ENCODE measurements at places on chromosomes 7 and 10.

DNA sequence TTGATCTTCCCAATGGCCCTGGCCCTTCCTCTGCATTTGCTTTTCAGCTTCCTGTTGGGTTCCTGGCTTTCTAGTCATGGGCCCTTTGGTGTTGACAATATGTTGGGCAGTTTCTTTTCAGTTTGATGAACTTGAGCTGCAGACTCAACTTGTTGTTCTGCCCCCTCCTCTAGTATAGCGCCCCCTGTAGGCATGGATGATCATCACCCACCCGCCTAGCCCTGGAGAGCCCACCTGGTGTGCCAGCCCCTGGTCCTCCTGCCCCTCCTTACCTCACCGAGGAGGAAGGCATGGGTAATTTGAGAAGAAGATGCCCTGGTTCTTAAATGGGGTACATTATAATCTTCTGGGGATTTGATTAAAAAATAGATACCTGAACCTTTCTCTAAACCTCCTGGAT lies 271.2 kb downstream of the SNX10 start:
- no peak for DNase-seq

DNA sequence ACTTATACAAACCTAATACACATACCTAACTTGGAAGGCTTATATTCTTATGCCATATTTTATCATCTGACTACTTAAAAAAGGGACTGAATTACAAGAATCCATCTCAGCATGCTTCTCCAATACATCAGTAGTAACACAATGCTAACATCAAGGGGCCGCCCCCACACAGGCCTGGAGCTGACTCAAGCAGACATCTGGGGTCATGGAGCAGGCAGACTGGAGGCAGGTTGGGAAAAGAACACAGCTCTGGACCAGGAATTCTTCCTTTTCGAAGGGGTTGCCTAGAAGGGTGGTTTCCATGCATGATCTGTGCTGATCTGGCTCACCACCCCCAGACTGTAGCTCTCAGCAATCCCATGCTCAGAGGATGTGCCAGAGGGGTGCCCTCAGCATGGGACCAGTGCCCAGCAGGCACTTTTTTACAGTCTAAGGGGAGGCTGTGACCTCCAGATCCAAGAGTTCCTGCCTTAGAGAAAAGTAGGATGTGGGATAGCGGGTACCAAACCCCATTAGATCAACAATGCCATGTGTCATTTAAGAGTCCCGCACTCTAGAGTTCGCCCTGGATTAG lies 26.1 kb upstream of the DUSP5 start:
- no peak for DNase-seq

GRCh38 chr7:128044064-128044463 lies 12.8 kb upstream of the LRRC4 start:
- no peak for DNase-seq

DNA sequence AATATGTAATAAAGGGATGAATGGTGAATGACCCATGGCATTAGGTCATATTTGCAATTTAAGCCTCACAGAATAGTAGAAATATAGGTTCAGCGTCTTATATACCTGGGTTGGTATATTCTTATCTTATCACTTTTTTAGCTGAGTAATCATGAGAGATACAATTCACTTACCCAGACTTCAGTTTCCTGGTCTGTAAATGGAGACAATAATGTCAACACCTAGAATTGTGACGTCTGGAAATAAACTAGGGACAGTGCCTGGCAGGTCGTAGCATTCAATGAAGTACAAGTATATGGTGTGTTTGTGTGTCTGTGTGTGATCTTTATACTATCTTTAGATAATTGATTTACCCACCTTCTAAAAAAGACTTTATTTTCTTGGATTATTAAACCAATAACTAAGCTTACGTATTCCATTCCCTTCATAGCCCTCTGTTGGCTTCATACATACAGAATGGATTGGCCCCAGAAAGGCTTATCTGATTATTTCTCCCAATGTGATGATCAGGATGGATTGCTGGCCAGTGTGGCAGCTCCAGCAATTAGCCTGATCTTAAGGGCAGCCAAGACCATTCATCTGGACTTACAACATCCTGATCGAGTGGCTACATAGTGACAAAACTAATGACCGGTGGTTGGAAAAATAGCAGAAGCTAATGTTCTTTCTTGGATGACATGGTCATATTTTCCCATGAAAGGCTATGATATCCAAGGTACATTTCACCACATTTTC lies 121.2 kb upstream of the NPVF start:
- DNase-seq, result no peak

GRCh38 chr7:7562736-7563135 lies 3.9 kb upstream of the MIOS start:
- DNase-seq, result no peak

- no peak for DNase-seq
Observed at GRCh38 chr7:133512560-133512959, 259.7 kb downstream of the EXOC4 start.

GRCh38 chr10:35707642-35708425 lies 65.7 kb upstream of the FZD8 start:
- no peak for DNase-seq

- DNase-seq, result no peak
Observed at GRCh38 chr10:131002031-131002861, 309.3 kb downstream of the TCERG1L start.

DNA sequence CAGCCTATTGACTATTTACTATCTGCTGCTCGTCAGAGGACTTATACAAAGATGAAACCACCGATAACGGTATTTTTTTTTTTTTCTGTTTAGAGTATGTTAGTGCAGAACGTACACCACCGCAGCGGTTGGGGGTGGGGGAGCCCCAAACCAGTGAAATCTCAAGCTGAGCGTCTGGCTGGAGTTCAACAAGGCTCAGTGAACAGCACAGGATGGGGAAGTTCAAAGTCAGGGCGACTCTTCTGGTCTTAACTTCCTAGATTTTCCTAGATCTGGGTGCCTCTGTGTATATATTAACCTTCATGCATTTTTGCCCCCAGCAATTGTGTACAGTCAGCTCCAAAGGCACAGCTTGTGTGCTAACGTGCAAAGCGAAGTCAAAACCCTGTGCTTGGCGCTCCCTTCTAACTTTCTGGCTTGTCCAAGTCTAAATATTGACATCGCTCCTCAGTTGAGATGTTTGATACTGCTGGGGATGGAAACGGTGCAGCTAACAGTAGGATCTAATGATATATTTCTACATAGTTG lies 1.1 kb downstream of the RHOBTB1 start:
- DNase-seq, result no peak

GRCh38 chr10:26721561-26721960 lies 24.1 kb downstream of the PDSS1 start:
- DNase-seq, result no peak

DNA sequence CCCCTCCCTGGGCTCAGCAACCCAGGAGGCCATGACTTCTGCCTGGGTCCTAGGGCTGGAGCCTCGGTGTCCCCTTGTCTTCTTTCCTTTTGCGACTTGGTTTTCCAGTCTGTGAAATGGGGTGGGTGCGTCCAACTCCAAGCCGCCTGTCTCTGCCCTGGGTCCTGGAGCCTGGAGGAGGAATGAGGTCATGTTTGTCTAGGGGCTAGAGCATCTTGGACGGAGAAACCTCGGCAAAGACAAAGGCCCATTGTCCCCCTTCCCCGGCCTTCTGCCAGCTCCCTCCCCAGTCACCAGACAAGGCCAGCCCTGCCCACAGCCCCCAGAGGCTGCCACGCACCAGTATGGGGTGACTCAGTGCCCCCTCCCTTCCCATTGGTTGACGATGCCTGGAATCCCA lies 39.8 kb upstream of the ELN start:
- no peak for DNase-seq

GRCh38 chr10:17626656-17627055 lies 9.5 kb upstream of the HACD1 start:
- DNase-seq, result no peak

DNA sequence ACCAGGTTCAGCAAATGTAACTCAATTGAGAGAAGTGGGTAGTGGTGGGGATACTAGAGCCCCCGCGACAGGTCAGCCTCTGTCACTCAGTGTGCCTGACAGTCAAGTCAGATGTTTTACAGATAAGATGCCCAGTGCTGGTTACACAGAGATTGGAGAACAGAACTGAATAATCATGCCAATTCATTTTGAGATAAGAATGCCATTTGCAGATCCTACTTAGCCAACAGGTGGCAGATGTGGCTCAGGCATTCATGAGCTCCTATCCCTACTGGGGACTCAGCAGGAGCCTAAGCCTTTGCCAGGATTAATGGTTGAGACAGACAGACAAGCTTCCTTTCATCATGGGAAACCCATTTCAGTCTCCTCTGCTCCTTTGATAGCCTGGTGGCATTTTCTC lies 137.8 kb downstream of the MAPK8 start:
- DNase-seq, result no peak

DNA sequence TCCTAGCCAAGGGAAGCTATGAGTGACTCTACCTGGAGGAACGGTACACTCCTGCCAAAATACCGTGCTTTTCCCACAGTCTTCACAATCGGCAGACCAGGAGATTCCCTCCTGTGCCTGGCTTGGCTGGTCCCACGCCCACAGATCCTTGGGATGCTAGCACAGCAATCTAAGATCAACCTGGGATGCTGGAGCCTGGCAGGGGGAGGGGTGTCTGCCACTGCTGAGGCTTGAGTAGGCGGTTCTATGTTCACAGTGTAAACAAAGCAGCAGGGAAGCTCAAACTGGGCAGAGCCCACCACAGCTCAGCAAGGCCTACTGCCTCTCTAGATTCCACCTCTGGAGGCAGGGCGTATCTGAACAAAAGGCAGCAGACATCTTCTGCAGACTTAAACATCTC lies 295.3 kb downstream of the ELMO1 start:
- DNase-seq, result no peak

DNA sequence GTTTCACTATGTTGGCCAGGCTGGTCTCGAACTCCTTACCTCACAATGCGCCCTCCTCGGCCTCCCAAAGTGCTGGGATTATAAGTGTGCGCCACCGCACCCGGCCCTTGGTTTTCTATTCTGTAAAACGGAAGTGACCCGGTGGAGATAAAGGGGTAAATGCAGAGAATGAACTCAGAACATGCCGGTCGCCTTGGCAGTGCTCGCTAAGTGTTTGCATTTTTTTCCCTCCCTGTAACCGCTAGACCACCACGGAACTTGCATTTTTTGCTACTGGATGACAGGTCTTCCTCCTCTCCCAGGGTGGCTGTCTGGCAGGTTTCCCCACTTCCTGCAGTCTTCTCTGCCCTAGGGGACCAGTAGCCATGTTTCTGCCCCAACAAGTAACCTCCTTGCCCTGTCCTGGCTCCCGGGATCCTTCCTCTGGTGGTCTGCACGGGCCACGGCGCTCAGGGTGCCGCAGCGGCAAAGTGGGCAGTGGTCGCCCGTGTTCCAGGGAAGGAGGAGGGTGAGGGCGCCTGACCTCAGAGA lies 18.8 kb upstream of the GNA12 start:
- DNase-seq, result no peak

GRCh38 chr7:4663239-4664018 lies 18.7 kb upstream of the FOXK1 start:
- no peak for DNase-seq

All from cerebellar nuclear complex (tissue), 1 donor.